ENCODE measurements at places on chromosomes 5 and 9.

GRCh38 chr5:122352331-122352730, 40.3 kb downstream of the SNCAIP start:
- no peak for DNase-seq

DNA sequence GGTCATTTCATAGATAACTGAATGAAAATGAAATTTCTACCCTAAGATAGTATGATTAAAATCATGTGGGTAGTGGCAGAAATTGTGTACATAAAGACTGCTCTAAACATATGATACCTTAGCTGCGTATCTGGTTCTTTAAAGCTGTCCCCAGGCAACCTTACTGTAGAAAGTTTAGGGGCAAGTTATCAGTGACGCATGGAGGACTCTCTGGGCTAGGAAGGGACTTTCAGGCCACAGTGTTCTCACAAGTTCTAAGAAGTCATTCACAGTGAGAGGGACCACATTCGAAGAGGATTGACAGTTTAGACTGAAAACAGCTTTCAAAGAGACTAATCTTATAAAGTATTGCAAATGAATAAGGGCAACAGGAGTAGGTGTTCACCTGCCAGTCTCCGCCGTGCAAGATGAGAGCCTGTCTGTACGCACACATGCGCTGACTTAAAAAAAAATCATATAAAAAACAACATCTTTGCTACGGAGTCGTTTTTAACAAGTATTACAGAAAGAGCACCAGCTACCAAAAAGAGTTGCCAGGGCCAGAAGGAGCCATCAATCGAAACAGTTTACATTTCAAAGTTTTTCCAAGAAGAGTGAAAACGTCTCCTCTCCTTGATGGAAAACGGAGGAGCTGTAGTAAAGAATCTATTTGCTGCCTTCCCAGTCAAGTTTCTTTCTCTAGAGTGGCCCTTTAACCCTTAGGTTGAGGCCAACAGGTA, 146.3 kb downstream of the CETN3 start:
- no peak for DNase-seq

DNA sequence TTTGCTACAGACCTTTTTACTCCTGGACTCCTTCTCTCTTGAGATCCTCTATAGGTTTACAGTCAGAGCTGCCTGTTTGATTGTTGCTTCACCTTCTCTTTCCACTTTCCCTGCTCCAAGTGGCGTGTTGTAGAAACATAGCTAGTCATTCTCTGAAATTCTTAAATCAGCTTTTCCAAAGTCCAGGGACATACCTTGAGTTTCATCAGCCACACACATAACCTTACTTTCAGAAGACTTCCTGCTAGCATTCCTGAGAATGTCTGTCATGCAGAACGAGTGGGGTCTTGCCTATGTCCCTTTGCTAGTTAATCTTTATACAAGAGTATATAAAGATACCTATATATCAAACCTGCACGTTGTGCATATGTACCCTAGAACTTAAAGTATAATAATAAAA, 230.3 kb upstream of the ZNF462 start:
- DNase-seq = no peak

- no peak for DNase-seq
Measured at GRCh38 chr5:139756971-139757370, 38.6 kb upstream of the PSD2 start.

GRCh38 chr5:176642675-176643490, 4.4 kb upstream of the TSPAN17 start:
- no peak for DNase-seq

- DNase-seq = no peak
Measured at GRCh38 chr5:88203981-88204750, 64.5 kb downstream of the TMEM161B start.

- DNase-seq = no peak
Measured at GRCh38 chr5:161547738-161548486, 1.4 kb upstream of the GABRB2 start.

- no peak for DNase-seq
Measured at GRCh38 chr9:88814577-88814976, 176.7 kb upstream of the S1PR3 start.

DNA sequence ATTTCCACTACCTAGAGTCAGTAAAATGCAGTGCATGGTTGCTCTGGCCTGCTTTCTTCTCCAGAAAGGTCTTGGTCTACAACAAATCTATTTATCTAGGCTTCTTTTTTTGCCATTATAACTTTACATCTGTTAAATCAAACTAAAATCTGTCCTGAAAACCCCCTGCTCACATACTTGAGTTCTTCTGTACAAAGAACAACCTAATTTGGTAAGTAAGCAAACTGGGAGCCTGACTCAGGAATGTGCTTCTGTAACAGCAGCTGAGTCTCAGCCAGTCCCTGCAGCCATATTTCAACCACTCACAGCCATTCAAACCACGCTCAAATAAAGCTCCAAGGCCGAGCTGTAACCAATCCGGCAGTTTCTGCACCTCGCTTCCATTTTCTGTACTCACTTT, 95.8 kb downstream of the PLPP1 start:
- no peak for DNase-seq

DNA sequence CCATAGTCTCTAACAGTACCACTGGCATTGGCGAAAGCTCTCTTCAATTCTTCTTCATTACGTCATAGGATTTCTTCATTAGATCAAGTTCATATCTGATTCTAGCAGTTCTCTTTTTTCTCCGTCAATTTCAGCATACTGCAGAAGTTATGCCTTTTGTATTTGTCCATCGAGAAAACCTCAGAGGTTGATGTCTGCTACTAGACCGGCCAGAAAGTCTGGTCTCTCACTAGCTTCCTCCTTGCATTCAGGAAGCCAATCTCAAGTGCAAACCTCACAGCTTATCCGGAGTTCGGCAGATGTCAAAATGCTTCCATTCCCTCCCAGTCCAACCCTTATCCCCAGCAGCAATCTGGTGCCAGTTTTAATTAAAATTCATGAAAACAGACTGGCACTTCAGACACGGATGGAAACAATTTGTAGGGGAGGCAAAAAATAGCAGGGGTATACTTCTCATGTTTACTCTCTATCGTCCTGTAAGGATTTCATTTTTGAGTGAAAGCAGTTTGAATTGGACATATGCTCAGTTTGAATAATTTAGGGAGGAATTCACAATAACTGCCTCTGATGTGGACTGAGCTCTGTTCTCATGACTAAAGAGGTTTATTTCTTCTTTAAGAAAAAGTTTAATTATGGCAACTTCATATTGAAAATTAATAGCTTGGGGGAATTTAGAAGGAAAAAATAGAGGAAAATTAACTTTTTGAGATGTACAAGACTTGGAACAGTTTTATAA, 56.4 kb upstream of the TMC1 start:
- no peak for DNase-seq

GRCh38 chr5:159902444-159903121, 13.7 kb upstream of the ADRA1B start:
- DNase-seq = no peak

DNA sequence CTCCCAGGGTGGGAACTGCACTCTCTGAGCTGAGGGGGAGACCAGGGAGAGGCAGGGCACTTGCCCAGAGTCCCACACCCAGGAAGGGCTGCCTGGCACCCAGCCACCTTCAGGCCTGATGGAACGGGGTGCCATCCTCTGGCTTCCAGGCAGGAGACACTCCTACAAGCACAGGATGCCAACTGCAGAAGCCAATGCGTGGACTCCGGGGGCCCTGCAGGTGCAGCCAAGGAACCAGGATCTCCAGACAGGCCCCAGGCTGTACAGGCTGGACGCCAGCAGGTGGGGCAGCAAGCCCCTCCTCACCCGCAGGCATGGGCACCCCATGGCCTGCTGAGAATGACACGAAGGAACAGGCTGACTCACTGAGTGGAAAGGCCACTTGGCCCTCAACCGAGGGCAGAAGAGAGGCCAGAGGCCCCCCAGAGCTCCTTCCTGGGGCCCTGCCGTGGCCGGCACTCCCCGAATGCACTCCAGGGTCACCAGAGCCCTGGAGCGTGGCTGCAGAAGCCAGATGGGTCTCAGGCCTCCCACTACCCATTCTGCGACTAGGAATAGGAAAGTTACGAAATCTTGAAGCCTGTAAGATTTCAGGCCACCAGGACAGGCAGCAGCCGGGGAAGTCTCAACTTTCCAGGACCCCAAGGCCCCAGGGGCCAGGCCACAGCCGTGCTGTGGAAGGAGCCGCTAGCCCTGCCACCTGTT, 15.7 kb downstream of the NACC2 start:
- DNase-seq = no peak

- DNase-seq = no peak
Measured at GRCh38 chr5:112186401-112186990, 232.6 kb downstream of the EPB41L4A start.
